CD4-positive, alpha-beta T cell treated with Interleukin-6 for 4 hours (primary cell): ENCODE measurements at places on chromosomes 1 and 21.

GRCh38 chr21:37452227-37452626 lies 85.7 kb downstream of the DYRK1A start:
- DNase-seq, result no peak

- no peak for DNase-seq
These were observed 106.8 kb downstream of the AK5 start for GRCh38 chr1:77388661-77389060.

DNA sequence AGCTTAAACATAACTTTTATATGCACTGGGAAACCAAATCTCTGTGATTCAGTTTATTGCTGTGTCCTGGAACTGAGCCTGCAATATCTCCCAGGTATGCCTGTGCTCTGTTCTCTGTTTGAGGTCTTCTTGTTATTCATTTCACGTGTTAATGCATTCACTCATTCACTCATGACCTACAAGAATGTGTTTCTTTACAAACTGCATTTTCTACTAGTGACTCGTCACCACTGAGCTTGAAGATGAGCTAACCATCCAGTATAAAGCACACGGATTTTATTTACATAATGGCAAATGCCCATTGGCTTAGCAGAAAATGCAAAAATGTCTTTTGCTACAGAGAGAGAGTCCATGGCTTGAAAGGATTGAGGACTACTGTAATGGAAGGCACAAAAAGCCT lies 75.0 kb upstream of the DUSP10 start:
- no peak for DNase-seq

DNA sequence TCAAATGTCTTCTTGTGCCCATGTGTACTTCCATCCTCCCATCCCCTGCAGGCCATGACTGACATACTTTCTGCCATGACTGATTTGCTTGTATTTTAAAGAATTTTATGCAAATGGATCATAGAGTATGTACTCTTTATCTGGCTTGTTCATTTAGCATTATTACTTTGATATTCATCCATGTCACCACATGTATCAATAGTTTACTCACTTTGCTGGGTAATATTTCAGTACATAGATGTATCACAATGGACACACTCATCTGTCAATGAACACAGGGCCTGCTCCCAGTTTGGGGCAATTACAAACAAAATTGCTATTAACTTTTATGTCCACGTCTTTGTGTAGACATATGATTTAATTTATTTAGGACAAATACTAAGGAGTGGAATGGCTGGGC lies 259.1 kb downstream of the SDCCAG8 start:
- no peak for DNase-seq

DNA sequence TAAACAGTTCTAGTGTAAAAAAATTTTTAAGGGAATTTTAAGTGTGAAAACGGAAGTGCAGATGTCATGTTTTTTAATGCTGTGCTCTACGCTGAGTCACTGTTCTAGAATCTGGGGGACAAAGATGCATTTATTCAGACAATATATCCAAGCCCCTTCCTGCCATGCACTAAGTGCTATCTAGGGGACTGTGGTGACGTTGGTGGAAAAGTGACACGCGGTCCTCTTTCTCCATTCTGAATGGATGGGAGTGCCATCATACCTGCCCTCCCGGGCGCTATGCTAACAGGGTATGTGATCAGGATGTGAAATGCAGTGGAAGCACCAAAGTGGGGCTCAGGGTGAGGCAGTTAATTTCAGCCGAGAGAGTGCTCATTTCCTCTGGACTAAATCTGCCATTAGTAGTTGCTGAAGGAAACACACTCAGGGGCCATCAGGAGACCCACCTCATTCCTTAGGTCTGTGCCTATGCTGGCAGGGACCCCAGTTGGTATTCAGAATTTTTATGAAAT lies 6.6 kb downstream of the C1orf226 start:
- DNase-seq, result no peak

GRCh38 chr21:38992737-38993136 lies 187.0 kb downstream of the ETS2 start:
- no peak for DNase-seq

DNA sequence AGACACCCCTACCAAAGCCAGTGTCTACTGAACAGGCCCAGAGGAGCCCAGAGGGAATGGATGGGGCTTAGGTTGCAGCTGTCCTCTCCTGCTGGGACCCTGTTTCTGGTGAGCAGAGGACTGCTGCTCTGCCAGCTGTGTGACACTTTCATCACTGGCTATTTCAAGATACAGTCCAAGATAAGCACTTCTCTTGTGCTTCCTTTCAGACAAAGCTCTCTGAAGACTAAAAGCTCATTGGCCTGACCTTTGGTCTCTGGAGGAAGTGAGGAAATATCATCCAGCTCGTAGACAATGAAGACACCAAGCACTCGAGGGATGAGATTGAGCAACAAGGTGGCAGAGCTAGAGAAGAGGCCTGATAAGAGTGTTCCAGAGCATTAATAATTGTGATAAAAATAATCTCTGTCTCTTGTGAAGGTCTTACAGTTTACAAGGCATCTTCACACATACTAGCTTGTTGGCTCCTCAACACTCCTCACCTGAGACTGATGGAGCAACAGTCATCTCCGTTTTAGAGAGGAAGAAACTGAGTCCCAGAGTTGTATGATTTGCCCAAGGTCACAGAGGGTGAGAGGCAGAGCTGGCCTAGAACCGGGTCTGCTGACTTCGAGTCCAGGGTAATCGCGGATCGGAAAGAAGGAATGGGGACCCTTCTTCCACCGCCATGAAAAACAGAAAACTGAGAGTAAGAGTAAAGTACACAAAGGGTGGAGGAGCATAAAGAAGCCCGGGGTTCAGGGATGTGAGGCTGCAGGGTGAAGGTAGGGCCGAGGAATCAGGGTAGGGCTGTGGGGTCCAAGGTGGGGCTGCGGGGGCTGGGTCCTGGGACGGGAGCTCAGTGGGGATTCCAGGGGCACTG lies 666 bp downstream of the PAFAH2 start:
- DNase-seq, result peak; percentile 11

- no peak for DNase-seq
These were observed 26.3 kb upstream of the TINAGL1 start for GRCh38 chr1:31549809-31550620.

GRCh38 chr1:101592845-101593244 lies 356.0 kb downstream of the S1PR1 start:
- DNase-seq, result no peak

DNA sequence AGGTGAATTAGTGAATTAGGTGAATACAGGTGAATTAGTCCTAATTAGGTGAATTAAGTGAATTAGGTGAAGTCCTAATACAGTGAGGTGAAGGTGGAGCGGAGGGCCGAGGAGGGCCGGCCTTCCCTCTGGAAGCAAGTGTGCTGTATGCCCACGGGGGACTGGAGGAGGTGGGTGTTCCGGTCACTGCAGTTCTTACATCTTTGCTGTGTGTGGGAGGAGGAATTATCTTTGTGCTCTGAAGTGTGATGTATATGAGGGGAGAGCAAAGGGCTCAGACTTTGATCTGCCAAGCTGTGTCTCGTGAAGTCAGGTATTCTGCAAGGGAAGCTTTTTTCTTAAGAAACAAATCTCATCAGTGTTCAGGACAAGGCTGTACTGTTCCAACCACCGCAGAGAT lies 45.4 kb downstream of the AGPAT3 start:
- DNase-seq, result no peak

GRCh38 chr1:44425341-44426082 lies 20.5 kb downstream of the RNF220 start:
- DNase-seq, result no peak

DNA sequence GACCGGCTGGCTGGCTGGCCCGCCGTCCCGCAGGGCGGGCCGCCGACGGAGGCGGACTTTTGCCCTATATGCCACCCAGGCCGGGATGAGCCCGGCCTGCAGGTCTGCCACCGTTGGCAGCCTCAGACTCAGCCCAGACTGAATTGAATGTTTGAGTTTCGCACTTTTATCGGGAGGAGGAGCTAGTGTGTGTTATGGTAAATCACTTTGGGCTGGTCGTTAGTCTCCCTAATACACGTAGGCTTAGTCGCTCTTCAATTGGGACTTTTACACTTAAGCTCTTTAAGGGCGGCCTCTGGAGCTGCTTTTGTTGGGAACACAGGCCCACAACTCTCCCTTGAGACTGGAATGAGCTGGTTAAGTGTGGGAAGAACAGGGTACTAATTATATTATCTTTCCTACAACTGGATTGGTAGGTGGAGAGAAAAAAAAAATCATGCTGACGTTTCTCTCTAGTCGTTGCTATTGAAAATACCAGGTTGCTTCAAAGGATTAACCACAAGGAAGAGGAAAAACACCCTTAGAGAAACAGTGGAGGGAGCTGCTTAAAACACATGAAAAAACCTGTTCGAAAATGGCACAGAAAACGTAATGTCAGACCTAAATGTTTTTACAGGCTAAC lies 1.4 kb upstream of the IRF2BP2 start:
- DNase-seq, result peak; percentile 72

- DNase-seq, result no peak
These were observed 44.8 kb upstream of the TADA1 start for GRCh38 chr1:166920561-166921475.

DNA sequence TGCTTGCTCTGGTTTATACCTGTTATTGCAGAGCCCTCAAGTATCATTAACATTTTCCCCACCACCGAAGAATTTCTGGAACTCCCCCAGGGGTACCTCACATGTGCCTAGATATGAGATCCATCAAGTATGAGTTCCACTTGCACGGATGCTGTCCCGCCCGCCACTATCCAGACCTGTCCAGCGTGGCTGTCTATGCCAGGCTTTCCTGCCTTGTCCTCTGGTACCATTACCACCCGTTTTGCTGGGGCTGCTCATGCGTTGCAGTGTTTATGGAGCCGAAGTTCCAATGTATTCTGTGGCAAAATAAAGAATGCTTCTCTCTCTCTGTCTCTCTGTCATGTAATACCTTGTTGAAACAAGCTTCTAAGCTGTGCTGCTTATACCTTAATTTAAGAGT lies 543.5 kb upstream of the PTBP2 start:
- no peak for DNase-seq

DNA sequence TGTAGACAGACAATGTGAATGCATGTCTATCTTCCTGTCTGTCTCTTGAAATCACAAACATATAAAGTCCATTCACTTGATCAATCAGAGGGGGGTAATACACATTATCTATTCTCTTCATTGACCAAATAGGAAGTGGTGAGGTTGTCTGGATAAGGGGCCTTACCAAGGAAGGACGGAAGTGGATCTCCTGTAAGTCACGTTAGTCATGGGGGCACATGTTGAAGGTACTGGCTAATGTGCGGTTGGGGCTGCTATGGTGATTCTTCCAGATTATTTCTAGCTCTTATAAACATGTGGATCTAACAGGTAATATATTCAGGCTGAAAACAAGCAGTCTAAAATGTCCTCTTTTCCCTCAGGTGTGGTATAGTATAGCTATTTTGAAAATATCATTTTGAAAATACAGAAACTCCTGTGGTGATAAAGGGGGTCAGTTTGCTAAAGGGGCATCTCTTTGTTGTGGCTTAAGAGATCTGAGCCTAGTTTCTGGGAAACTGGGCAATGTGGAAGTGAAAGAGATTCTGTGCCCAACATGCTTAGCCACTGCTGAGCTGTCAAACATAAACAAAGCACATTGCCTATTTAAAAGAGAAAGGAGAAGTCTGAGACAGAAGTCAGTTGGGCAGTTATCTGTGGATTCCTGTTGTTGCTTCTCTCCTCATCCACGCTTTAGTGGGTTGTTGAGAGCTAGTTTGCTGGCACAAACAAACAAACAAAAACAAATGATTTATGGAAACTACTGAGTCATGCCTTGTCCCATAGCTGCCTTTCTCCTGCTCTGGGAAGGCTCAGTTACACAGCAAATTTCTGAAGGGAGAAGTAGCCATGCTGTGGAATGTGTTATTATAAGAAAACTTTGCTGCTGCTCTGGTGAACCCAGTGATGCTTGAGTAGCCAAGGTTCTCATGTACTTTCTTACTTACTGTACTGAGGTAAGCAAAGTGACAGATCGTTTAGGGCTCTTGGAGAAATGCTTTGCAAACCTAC lies 166.9 kb downstream of the HLX start:
- DNase-seq, result no peak

GRCh38 chr1:160844447-160845232 lies 18.0 kb downstream of the CD244 start:
- no peak for DNase-seq

DNA sequence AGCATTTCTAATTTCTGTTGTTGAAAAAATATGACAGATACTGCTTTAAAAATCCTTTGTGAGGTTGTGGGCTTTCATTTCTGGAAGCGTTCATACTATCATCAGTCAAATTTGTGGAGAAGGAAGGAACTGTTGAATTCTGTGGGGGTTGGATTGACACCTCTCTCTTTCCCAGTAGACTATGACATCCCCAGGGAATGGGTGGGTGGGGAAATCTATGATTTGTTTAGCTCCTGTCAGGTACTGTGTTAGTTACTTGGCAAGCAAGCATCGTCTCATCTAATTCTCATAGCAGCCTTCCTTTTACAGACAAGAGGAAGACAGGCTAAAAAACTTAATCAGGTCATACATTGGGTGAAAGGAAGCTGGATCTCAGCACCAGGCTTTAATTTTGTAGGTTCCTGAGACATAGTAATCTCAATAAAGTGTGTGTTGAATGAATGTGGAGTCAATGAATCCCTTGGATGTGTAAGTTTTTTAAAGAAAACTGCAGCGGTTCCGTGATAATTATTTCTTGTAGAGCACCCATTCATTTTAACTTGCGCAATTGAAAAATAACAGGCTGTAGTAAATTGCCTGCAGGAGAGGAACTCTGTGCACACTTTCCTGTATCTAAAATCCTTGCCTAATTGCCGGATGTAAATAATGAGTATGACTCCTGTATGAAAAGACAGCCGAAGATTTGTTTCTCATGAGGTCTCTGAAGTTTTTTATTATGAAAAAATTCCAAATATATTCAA lies 60.6 kb downstream of the MYOM3 start:
- no peak for DNase-seq

- DNase-seq, result no peak
These were observed 75.6 kb downstream of the ADSS2 start for GRCh38 chr1:244376126-244376525.

GRCh38 chr21:32336711-32337110 lies 38.1 kb downstream of the MRAP start:
- no peak for DNase-seq

- no peak for DNase-seq
These were observed 30.1 kb upstream of the PARP1 start for GRCh38 chr1:226438007-226438406.

DNA sequence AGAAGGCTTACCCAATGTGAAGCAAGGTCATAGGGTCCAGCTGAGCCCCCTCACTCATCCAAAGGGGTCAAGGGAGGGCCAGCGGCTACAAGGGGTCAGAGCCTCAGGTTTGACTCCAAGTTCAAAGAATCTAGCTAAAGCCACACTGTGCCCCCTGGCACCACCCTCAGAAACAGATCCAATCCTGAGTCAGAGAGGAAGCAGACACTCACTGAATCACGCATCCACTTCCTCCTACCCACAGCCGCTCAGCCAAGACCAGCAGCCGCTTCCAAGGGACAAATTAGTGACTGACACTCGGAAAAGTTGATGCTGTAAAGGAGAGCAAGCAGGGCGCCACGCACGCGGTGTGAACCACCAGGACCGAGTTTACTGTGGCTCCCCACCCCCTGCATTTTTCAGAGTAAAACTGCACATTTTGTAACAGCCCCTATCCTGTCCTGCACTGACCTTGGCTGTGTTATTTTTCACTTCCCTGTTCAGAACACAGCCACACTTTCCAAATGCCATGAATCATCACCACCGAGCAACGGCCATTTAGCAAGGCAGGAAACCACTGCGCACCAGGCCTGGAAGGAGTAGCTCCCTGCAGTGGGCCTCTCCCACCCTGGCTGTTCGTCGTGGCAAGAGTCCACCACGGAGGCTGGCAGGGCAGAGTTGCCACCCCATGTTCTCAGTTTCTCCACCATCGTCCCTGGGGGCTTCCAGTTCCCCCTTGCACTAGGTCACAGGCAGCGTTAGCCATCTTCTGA lies 147.8 kb downstream of the TOMM20 start:
- DNase-seq, result peak; percentile 78
